Fibroblast of mammary gland (primary cell): ENCODE measurements at places on chromosomes 1 and 21.

DNA sequence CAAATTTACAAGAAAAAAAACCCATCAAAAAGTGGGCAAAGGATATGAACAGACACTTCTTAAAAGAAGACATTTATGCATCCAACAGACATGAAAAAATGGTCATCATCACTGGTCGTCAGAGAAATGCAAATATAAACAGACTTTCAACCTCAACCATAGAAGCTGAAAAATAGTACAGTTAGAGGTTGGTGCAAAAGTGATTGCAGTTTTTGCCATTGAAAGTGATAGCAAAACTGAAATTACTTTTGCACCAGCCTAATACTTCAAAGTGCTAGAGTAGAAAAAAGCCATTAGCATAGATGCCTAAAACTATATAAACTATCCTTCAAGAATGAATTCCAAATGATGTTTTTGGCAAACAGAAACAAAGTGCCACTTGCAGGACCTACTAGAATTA, 365.8 kb upstream of the DPYD start:
- no peak for DNase-seq

GRCh38 chr1:172952516-172952915, 98.2 kb downstream of the TNFSF18 start:
- DNase-seq: no peak

GRCh38 chr1:178612261-178612660, 99.4 kb downstream of the TEX35 start:
- DNase-seq: peak; percentile 54

- no peak for DNase-seq
Observed at GRCh38 chr1:226372885-226373284, 35.0 kb downstream of the PARP1 start.

DNA sequence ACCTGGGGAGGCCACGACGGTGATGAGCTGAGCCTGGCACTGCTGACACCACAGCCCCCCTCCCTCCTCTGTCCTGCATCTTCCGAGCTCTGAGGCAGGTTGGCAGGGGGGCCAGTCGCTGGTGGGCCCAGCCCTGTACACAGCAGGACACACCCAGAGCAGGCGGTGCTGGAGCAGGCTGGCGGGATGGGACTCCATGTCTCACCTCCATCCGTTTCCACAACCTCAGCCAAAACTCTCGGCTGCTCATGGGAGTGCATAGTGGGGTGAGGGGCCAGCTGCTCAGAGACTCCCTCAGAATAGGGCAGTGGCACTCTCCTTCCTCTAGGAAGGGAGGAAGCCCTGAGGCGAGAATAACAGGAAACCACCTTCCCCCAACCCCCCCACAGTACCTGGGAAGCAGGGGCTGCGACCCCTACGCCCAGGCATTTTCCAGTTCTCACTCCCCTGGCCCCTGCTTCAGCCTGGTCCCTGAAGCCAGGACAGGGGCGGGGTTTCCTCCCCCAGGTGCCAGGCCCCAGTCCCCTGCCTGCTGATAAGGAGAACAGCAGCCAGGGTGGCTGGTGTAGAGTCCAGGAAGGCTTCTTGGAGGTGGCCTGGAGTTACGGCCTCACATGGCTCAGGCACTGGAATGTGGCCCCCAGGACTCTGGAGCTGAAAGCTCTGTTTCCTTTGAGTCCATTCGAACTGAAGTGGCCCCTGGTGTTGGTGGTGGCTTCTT, 3.2 kb upstream of the IBA57 start:
- no peak for DNase-seq

- DNase-seq: no peak
Observed at GRCh38 chr1:228275179-228275429, 67.3 kb downstream of the OBSCN start.

DNA sequence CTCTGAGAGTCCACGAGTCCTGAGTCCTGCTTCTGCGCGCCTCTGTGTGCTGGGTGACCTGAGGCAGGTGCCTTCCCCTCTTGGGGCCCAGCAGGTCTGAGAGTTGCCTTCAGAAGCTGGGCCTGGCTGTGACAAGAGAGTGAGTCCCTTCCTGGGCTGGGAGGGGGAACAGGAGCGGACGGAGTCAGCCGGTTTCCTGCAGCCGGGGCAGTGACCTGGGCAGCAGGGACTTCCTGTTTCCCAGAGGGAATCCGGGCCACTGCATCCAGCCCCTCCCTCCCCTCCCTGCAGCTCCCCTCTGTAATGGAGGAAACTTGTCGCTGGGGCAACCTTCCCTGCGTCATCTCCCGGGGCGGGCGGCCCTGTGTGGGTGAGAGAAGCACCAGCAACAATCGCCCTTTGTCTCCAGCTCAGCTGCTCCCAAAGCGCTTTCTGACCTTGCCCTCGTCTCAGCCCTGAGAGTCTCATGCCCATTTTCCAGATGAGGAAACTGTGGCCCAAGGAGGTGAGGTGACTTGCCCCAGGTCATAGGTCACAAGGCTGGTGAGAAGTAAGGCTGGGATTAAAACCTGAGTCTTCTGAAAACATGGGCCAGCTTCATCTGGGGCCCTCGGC, 61.1 kb downstream of the SDC3 start:
- DNase-seq: peak; percentile 12

- DNase-seq: peak; percentile 25
Observed at GRCh38 chr1:56199956-56200355, 379.4 kb downstream of the PLPP3 start.

GRCh38 chr1:91552091-91552490, 51.4 kb downstream of the CDC7 start:
- peak; percentile 32 for DNase-seq
